ENCODE measurements at places on chromosomes 13 and 19.

GRCh38 chr19:30675086-30675485 lies 302.9 kb downstream of the ZNF536 start:
- DNase-seq: no peak

- DNase-seq: no peak
Observed at GRCh38 chr13:86085890-86086289, 286.7 kb upstream of the SLITRK6 start.

DNA sequence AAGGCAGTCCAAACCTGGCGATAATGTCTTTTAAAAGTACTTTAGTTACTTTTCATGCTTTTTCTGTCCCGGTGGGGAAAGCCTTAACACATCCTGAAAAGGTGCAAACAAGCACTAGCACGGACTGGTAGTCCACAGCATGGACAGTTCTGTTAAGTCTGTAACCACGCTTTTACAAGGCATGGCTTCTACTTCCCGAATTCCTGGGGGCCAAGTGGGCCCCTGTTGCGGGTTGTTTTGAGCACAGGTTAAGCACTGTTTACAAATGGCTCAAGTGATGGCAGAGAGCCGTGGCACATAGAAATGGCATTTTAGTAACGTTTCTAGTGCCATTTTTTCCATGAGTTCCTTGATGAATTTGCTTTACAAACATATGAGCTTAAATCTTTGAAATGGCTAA lies 37.6 kb downstream of the ZNF493 start:
- DNase-seq: no peak

GRCh38 chr19:55041627-55042343 lies 3.7 kb upstream of the GP6 start:
- no peak for DNase-seq

DNA sequence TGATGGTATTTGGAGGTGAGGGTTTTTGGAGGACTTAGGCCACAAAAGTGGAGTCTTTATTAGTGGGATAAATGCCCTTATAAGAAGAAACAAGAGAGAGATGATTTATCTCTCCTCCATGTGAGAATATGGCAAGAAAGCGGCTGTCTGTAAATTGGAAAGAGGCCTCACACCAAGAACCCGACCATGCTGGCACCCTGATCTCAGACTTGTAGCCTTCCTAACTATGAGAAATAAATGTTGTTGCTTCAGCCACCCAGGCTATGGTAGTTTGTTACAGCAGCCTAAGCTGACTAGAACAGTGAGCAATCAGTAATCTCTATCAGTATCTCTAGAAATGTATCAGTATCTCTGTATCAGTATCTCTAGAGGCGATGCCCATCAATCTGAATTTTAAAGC lies 287.1 kb downstream of the OXGR1 start:
- no peak for DNase-seq

DNA sequence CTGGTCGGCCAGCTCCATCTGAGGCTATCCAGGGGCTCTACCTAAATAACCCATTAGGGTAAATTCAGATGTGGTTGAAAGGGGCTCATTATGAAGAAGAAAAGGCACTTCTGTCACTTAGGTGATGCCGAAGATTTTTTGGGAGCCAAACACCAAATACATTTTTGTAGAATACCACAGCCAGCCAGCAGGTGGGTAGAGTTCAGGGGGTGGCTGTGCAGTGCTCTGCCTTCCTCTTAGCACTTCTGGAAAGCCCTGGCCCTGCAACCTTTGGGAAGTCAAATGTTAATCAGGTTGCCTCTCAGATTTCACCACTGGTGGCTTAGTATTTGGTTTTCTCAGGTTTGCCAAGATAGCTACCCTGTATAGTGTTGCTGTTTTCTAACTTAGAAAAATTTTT lies 18.5 kb upstream of the GPR18 start:
- no peak for DNase-seq

DNA sequence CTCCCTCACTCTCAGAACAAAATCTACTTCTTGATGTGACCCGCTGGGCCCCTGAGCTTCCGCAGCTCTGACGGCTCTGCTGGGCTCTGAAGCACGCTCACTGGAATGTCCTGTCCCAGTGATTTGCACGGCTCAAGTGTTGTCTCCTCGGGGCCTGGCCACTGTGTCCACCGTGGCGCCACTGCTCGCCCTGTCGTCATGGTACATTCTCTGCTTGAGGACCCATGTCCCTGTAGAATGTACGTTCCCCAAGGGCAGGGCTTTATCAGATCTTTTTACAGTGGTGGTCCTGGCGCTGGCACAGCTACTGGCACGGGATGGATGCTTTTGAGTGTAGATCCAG lies 12.1 kb downstream of the KLHL26 start:
- no peak for DNase-seq

DNA sequence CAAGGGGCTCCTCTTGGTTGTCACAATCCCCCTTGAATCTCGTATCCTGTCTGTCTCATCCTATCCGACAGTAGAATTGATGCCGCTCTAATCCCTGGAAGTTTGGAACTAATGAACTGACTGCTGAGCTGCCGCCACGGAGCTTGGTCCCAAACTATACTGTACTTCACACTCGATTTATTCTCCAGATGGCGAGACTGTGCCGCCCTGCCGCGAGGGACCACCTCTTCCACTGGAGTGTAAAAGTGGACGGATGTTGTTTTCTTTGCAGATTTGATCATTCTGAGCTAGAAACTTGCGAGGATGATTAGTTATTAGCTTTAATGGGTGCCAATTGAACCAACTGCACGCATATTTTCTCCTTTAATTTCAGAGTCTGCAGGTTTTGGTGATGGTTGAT lies 117.2 kb downstream of the ZIC5 start:
- DNase-seq: no peak

- DNase-seq: no peak
Observed at GRCh38 chr19:29379257-29380021, 146.4 kb upstream of the VSTM2B start.

- no peak for DNase-seq
Observed at GRCh38 chr13:74530011-74530410, 395.8 kb upstream of the KLF12 start.

DNA sequence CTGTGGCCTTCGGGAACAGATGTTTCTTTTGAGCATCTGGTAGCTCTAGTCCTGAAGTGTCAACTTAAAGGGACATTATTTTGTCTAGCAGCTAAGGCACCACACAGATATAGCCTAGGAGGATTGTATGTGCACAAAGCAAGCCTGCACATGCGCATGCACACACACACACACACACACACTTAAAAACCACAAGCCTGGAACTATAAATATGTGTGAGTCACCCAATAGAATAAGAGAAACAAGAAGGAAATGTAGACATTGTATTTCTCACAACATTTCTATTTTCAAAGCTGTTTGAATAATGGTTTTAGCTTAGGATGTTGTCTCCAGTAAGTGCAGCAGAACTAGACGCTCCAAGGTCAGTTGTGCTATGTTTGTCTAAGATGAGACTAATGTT lies 516.5 kb downstream of the SUCLA2 start:
- no peak for DNase-seq

DNA sequence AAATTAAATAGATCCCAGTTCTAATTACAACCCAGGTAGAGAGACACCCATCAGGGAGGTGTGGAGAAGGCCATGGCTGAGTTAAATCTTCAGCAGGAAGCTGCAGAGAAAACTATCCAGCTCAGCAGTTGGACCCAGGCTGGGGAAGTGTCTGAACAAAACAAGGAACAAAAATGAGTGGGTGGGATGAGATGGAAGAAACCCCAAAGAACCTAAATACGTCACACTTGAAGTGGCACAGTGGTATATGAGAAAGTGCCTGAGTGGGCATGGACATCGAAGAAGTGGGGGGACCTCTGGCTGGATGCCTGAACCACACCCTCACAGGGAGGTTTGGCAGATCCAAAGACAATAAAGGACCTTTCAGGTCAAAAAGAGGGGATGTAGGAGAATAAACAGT lies 3.5 kb upstream of the EPHX3 start:
- no peak for DNase-seq

GRCh38 chr13:73090116-73090822 lies 31.5 kb downstream of the KLF5 start:
- DNase-seq: no peak

DNA sequence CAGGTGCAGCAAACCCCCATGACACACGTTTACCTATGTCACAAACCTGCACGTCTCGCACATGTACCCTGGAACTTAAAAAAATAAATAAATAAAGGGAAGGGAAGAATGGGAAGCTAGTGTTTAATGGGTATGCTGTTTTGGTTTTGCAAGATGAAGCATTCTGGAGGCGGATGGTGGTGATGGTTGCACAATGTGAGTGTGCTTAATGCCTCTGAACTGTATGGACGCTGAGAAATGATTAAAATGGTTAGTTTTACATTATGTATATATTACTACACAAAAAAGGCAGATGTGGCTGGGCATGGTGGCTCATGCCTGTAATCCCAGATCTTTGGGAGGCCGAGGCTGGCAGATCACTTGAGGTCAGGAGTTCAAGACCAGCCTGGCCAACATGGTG lies 17.8 kb downstream of the NFILZ start:
- no peak for DNase-seq

DNA sequence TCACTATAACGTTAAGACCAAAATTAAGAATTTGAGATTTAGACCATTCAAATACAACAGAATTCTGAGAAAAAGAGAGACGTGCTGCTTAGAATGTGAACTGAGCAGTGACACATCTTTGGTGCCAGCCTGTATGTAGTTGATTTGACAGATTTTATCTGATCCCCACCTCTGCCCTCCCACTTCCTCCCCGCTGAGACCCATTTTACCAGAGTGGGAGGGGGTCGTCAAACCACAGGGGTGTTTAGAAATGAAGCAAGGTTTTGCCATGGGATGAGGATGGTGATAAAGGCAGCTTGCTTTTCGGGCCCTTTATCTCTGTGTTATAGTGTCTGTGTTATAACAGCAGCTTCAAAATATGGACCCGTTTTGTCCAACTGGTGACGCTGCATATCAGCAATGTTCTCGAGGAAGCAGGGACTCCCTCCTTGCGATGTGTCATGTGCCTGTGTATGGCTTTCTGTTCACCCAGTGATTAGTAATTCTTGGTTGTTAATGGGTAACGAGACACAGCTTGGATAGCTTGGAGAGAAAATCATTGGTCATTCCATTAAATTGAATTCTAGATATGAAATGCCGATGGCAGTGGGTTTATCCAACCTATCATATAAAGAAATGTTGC lies 125.0 kb downstream of the HS6ST3 start:
- DNase-seq: no peak

GRCh38 chr19:41606215-41606837 lies 20.5 kb downstream of the CEACAM4 start:
- DNase-seq: no peak

- peak; percentile 63 for DNase-seq
Observed at GRCh38 chr19:35299523-35300338, 7.8 kb downstream of the MAG start.

Measured in midbrain (tissue), 1 donor.